ENCODE measurements at places on chromosomes 11 and 22.

GRCh38 chr11:30260813-30261212 is 30.0 kb downstream of the FSHB start:
- DNase-seq, result no peak

DNA sequence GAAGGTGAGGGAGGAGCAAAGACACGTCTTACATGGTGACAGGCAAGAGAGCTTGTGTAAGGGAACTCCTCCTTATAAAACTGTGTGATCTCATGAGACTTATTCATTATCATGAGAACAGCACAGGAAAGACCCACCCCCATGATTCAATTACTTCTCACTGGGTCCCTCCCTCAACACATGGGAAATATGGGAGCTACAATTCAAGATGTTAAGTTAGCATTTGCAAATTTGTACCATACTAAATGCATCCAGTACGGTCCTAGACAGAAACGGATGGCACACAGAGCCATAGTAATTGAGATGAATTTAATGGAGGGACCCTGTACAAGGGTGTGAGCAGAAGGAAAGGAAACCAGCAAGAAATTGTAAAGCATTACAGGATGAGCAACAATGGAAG is 765.8 kb upstream of the API5 start:
- DNase-seq, result no peak

DNA sequence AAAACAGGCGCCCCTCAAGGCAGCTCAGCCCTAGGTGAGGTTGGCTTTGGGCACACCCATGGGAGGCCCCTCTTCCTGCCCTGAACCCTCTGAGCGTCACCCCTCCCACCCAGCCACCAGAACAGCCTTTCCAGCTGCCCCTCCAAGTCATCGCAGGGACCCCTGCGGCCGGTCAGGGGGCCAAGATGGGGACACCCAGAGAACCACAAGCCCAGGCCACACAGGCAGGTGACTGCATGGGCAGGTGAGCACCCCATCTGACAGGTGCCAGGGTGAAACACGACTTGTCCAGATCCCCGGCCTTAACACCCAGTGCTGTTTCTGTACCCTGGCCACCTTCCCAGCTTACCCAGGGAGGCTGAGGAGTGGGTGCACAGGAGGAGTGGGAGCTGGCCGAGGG is 24.6 kb upstream of the GRAMD4 start:
- DNase-seq, result no peak

GRCh38 chr11:97247601-97248000 is 857.8 kb downstream of the JRKL start:
- no peak for DNase-seq

DNA sequence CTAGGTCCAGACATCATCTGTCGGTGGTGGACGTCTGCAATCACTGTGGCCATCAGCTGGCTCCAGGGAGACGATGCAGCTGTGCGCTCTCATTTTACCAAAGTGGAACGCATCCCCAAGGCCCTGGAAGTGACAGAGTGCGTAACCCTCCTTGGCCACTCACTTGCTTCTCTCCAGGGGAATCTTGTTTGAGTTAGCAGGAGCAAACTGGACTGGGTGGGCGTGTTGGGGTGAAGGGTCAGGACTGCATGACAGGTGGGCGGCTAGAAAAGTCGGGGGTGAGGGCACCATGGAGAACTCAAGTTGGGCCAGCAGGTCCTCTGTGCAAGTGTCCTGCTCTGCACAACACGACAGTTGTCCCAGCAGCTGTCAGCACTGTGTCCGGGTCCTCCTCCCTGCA is 16.2 kb downstream of the SHISA8 start:
- DNase-seq, result no peak

DNA sequence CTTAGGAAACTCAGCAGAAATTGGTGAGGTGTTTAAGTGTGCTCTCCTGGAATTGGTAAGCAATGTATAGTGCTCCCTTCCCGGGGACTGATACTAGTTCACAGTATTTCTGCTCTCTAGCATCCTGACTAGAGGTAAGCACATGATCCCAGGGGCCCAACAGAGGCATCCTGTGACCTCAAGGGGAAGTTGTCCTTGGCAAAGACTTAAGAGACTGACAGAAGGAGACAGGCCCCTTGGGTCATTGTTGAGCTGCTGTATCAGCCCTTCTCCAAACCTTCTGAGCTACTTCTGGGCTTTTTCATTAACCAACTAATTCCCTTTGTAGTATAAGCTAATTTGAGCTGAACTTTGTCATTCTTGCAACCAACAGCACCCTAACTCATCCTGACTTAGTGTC is 4.3 kb upstream of the TBC1D22A start:
- no peak for DNase-seq

GRCh38 chr11:22774716-22775115 is 54.9 kb downstream of the SVIP start:
- DNase-seq, result no peak

DNA sequence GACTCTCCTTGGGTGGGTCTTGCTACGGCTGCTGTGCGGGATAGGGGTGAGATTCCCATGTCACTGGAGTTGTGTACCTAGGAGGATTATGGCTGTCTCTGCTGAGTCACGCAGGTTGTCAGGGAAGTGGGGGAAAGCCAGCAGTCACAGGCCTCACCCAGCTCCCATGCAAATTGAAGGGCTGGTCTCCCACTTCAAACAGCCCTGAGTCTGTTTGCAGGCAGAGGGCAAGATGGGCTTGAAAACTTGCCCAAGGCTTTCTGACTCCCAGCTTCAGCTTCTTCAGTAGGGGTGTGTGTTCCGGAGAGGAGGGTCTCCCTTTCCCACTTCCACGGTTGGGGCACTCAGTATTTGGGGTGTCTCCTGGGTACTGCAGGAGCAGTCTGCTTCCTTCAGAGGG is 10.9 kb upstream of the SC5D start:
- no peak for DNase-seq

DNA sequence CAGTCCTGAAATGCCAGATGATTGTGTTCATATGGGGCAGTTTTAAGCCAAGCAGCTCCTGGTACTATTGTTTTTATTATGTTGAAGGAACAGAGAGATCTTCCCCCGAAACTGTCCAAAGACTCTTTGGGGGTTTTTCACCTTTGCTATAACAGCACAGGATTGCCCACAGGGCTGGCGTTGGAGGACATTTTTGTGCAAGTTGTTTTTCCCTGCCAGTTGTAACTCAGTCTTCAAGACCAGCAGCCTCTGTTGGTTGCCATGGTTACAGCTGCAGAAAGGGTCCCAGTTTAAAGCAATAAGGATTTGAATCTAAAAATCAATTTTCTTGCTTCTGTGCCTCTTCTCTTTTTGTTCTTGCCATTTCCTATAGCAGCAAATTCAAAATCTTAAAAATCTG is 45.4 kb upstream of the YWHAH start:
- no peak for DNase-seq

GRCh38 chr22:43377896-43378704 is 33.7 kb upstream of the MPPED1 start:
- peak; percentile 14 for DNase-seq

Measured in fibroblast of skin of right biceps (primary cell).